ENCODE measurements at places on chromosomes 5 and 9.

GRCh38 chr5:180301253-180301652 lies 9.4 kb upstream of the MAPK9 start:
- no peak for DNase-seq

DNA sequence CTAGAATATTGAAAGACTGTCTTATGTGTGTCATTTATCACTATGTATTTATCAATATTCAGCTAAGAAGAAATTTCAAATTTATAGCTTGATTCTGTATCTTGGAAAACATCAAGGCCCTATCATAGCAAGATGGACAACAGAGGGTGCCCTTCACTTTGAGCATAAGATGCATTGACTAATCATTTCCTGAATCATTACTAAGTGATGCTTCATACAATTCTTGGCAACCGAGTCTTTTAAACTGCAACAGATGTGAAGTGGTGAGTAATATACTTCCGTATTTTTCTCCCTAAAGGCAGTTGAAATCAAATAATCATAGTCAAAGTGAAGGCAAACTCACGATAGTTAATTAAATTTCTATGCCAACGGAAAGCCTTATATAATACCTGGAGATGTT lies 318.6 kb upstream of the RGMB start:
- no peak for DNase-seq

- DNase-seq, result no peak
Observed at GRCh38 chr5:89105836-89106235, 222.9 kb upstream of the MEF2C start.

DNA sequence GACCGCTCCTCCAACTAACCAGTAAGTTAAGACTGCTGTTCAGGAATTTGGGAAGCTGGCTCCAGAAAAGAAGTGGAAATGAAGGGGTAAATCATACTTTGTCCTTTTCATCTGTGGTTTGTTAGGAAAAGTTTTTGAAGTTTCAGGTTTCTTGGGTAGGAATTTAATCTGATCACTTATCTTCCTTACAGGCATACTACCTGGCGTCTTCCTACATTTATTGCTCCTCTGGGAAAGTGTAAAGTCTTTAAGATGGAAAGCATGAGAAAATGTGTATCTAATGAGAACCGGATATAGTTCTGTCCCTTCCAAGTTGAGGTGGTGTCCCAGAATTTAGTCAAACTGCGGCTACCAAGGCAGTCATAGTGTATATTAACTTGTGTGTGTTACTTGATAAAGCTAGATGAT lies 1.3 kb downstream of the RASA1 start:
- DNase-seq, result peak; percentile 20

DNA sequence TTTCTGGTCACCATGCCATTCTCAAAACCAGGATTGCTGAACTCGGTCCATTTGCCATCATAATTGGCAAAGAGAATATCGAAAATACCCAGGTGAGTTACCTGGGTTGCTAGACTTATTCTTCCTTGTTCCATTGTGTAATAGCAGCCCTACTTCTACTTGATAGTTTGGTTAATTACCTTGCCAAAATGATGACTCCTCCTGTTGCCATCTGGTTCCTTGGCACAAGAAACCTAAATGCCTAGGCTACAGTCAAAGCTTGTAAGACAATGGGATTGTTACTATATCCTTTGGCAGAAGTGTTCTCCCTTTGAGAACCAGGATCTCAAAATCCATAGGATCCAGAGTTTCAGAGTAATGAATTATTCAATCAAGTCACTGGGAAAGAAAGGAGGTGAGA lies 373.2 kb upstream of the ACTBL2 start:
- no peak for DNase-seq

GRCh38 chr9:121285835-121286687 lies 18.1 kb downstream of the GSN start:
- no peak for DNase-seq

- no peak for DNase-seq
Observed at GRCh38 chr9:33781736-33782135, 13.6 kb upstream of the PRSS3 start.

- peak; percentile 66 for DNase-seq
Observed at GRCh38 chr5:148957591-148958202, 105.2 kb downstream of the SH3TC2 start.

DNA sequence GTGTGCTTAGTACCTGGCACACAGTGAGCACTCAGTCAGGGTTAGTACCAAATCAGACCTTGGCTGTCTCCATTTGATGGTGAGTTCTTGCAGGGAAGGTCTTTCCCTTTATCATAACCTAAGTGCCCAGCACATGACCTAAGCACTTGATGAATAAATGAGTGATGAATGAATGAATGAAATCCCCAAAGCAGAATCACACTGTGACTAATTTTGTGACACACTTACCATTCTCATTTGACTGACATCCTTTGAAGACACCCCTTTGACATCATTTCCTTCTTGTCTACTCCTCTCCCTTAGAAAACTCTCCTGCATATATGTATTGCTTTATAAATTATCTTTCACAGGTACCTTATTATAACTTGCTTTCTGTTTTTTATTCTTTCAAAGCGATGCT lies 130.2 kb upstream of the ELL2 start:
- no peak for DNase-seq

DNA sequence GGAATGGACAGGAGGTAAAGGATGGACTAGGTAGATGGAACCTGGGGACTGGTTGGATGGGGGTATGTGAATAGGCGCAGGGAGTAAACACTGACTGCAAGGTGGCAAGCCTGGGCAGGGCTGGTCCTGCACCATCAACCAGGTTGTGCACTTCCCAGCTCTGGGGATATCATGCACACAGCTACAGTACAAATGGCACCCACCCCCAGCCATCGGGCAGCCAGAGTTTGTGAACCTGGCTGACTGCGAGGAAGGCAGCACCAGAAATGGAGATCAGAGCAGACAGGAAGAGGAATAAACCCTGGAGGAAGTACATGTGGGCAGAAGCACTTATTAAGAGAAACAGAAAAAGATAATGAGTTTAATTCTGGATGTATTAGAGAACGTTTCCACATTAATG lies 229.1 kb downstream of the ESM1 start:
- DNase-seq, result no peak

GRCh38 chr9:128764361-128764760 lies 7.4 kb downstream of the ZER1 start:
- DNase-seq, result peak; percentile 37

GRCh38 chr9:134680393-134681060 lies 38.9 kb downstream of the COL5A1 start:
- DNase-seq, result no peak

- DNase-seq, result no peak
Observed at GRCh38 chr5:179339996-179340395, 5.3 kb downstream of the ADAMTS2 start.

DNA sequence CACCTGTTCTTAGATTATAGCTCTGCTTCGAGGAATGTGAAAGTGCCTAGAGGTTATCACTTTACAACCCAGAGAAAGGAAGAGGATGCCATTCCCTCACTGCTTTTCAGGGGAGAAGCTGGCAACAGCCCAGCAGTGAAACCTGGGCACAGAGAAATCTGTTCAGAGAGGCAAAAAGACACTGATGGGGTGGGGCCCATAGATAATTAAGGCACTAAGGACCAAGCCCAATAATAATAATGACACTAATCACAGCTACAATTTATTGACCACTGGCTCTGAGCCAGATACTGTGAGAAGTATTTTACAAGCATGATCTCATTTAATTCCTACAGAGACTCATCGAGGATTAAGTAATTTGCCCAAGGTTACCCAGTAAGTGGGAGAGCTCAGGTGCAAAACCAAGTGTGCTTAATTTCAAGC lies 168.3 kb downstream of the PIK3R1 start:
- no peak for DNase-seq

- DNase-seq, result no peak
Observed at GRCh38 chr5:32135086-32135485, 39.0 kb downstream of the GOLPH3 start.

DNA sequence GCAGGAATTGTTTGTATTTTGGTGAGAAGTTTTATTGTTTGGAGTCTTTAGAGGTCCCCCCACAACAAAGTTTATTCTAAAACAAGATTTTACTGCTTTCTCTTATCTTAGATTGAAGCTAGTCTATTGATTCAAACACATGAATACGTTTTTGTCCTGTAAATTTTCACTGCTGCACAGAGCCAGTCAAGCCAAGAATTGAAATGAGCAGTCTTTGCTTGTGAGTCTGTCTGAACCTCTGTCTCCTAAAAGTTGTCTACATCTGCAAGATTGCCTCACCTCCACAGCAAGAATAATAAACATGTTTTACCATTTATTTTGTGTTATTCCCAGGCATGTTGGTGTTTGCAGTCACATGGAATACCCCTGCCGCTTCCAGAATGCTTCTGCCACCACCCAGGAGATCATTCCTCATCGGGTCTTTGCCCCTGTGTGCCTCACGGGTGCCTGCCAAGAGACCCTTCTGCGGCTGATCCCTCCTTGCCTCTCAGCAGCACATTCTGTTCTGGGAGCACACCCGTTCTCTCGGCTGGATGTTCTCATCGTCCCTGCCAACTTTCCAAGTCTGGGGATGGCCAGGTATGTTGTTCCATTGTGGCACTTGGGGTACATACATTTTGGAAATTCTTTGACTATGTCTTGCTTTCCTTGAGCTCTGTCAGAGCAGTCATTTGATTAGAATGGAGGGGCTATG lies 74.1 kb downstream of the AOPEP start:
- DNase-seq, result no peak

- peak; percentile 86 for DNase-seq
Observed at GRCh38 chr5:139746691-139747582, 48.7 kb upstream of the PSD2 start.

DNA sequence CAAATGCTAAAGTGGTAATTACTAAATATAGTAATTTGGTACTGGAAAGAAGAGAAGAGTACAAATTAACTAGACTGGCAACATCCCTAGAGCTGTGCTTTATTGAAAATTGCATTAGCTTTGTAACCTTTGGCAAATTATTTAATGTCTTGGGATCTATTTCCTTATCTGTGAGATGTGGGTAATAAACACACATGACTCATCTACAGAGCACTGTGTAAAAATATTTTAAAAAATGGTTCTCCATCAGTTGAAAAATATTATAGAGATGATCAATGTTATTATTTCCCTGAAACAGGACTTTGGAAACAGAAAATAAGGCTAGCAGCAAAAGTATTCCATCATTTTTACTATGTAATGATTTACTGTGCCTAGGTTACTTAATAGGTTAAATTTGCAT lies 1698.8 kb upstream of the CDH9 start:
- no peak for DNase-seq

GRCh38 chr9:135992486-135993408 lies 31.6 kb upstream of the UBAC1 start:
- peak; percentile 58 for DNase-seq

- no peak for DNase-seq
Observed at GRCh38 chr5:135438636-135439221, 8.4 kb downstream of the DCANP1 start.

- DNase-seq, result no peak
Observed at GRCh38 chr9:18606846-18607245, 132.9 kb downstream of the ADAMTSL1 start.
